ENCODE measurements at places on chromosomes 1 and 21.

DNA sequence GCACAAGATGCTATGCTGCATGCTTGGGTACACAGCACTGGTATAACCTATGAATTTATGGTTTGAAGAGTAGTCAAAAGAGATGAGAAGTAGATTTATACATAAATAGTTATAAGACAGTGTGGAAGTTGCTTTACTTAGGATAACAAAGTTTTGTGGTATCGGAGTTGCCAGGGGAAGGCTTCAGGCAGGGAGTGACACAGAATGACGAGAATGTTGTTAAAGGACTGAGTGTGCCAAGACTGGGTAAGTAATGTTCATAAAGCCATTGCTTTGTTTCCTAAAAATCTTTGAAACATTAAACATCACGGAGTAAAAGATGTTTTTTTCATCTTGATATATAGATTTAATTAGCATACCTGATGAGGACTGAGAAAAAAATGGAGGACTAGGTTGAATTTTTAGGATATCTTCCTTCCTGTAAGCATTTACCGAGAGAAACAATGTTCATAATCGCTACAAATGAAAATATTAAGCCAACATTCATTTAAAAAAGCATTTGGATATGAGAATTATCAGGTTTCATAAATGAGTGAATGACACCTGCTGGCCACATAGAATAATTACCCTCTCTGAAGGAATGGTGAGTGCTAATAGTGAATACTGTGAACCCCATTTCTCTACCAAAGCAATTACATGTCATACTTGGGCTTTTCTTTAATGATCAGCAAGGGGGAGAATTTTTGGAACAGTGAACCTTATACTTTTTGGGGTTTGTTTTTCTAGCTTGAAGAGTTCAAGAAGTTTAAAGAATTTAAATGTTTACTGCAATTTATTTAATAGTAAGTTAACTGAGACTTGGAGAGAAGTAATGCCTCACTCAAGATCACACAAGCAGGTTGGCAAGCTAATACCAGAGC is 28.4 kb downstream of the EXTL2 start:
- DNase-seq, result no peak

DNA sequence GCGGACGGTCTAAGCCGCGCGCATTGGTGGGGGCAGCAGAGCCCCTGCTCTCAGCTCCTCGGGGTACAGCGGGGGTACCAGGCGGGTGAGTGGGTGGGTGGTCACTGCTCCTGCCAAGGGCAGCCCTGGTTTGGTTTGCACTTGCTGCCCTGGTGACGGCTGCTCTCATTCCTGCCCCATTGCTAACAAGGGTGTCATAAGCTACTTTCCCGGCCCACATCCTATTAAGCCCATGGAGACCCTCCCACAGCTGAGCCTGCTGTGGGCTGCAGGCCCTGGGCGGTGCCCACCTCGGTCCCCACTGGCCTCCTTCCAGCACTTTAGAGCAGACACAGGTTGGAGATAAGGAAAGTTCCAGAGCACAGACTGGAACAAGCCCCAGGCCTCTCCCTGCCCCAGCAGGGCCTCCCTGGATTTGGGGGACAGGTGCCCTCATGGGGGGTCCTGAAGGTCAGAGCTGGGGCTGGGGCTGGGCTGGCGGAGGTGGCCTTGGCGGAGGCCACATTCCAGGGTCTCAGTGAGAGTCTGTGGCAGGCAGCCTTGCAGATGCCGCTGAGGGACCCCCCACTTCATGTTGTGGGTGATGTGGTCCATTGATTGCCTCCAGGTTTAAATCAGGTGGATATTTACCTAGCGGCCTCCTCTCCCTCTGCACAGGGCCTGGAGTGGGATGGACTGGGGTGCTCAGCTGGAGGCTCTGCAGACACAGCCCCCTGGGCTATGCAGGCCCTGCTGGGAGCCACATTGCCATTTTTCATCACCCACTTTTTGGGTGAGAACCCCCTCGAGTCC is 27.0 kb downstream of the COL18A1 start:
- DNase-seq, result no peak

- DNase-seq, result no peak
Observed at GRCh38 chr1:104780470-104781078, 1030.9 kb downstream of the AMY1C start.

- no peak for DNase-seq
Observed at GRCh38 chr1:247936415-247936814, 11.7 kb downstream of the OR2AJ1 start.

DNA sequence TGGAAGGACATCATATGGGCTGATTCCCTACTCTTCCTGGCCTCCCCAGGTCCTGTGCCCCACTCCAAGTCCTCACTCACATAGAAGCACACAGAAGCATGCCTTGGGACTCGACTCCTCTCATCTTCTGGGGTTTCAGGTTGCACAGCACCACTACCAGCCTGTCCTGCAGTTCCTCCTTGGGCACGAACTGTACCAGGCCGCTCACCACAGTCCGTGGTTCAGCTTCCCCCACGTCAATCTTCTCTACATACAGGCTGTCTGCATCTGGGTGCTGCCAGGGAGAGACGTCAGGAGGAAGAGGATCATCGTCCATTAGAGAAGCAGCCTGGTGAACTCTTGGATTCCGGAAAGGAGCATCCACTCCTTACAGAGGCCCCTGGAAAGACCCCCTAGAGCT is 37.2 kb downstream of the YARS1 start:
- DNase-seq, result no peak

DNA sequence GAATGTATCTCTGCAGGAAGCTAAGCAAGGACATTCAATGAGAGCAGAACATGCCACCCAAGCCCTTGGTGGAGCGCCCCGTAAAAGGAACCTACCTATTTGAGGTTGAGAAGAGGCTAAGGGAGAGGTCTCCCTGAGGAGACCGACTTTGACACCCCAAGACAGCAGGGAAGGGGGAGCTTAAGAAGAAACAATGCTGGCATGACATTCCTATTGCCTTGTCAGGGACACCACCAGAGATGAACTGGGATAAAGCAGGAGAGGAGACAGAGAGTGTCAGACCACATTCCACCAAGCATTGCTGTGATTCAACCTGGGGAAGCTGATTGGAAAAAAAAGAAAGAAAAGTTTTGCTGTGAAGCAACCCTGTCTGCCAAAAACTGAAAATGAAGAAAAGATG is 13.3 kb upstream of the S100A2 start:
- no peak for DNase-seq

DNA sequence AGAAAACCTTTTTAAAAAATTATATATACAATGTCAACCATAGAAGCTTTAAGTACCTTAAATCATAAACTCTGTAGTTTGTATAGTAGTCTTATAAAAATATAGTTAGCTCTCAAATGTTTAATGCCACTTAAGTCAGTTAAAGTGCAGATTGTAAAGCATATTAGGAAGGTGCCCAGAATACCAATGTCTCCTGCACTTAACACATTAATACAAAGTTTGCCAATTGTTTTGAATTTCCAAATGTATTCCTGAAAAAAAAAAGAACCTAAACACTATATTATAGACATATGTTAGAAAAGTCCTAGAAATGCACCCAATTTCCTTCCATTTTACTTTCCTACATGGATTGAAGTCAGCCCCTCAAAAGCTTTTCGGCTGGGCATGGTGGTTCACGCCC is 12.1 kb downstream of the F3 start:
- no peak for DNase-seq

DNA sequence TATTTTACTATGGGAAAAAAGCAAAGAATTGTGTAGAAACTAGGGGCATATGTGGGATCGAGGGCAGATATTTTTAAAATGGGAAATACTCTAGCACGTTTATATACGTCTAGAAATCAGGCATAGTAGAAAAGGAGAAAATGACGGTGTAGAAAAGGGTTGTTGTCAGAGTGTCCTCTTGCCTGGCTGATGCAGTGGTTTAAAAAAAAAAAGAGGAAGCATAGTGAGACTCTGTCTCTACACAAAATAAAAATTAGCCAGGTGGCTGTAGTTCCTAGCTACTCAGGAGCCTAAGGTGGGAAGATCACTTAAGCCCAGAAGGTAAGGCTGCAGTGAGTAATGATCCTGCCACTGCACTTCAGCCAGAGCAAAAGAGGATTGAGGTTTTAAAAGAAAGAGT is 64.7 kb upstream of the LRRC7 start:
- no peak for DNase-seq

DNA sequence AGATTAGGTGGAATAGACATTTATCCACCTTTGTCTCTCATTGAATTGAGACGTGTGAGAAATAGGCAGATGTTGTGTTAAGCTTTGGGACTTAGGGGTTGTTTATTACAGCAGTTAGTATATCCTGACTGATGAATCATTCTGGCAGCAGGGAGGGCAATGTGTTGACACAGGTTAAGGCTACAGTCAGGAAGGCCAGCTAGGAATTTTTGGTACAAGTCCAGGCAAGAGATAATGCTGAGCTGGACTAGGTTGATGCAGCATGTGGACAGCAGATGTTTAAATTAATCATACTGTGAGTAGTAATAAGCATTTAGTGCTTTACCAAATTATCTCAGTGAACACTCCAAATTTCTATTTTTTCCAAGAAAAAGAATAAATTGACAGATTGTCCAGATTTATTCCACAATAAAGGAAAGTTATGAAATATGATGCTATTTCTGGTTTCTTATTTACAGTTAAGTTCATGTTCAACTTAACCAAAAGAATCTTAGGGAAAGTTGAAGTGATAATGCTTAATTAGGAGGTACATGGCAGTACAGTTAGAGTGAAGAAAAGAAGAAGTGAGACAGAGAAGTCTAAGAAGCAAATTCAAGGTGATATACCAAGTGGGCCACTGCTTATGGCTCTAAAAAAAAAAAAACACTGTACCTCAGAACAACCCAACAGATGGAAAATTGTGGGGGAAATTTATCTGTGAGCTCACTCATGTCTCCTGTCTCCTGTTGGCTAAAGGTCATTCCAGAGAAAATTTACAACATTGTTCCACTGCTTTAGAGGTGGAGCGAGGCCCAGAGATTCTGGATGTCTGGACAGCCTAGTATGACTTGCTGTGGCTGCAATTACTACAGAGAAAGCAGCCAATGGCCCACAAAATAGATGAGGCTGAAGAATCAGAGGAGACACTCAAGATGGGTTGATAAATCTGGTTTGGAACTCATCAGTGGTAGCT is 102.7 kb upstream of the C21orf91 start:
- no peak for DNase-seq

GRCh38 chr1:15543589-15544568 is 17.2 kb downstream of the DNAJC16 start:
- no peak for DNase-seq

GRCh38 chr1:81679942-81680341 is 120.8 kb upstream of the ADGRL2 start:
- no peak for DNase-seq

DNA sequence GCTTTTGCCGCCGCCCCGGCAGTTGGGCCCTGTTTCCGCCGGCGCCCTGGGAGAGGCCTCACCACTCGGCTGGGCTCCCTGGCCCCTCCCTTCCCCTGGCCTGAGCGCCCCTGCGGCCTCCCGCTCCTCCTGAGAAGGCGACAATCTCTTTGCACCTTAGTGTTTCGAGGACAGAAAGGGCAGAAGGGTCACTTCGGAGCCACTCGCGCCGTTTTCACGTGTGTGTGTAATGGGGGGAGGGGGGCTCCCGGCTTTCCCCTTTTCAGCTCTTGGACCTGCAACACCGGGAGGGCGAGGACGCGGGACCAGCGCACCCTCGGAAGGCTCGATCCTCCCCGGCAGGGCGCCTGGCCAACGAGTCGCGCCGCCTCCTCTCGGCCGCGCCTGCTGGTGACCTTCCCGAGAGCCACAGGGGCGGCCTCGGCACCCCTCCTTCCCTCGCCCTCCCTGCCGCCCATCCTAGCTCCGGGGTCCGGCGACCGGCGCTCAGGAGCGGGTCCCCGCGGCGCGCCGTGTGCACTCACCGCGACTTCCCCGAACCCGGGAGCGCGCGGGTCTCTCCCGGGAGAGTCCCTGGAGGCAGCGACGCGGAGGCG is 432 bp upstream of the SIM2 start:
- DNase-seq, result no peak

- DNase-seq, result no peak
Observed at GRCh38 chr1:156112276-156113137, 2.0 kb upstream of the LMNA start.

DNA sequence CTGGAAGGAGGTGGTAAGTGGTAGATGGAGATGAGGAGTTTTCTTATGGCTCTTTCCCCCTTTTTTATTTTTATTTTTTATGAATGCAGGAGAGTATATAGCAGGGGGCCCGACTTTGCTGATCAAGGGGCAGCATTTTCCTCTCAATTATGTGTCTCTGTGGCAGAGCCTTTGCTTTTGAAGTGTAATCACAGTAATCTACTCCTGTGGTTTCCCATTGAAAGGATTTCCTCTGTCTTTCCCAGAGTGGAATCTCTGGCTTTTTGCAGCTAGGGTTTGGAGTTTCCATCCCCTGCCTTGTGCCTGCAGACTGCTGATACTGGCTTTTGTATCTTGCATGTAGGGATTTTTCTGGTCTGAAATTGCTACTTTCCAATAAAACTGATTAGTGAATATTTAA is 29.1 kb downstream of the ARID1A start:
- DNase-seq, result no peak

- no peak for DNase-seq
Observed at GRCh38 chr1:153550827-153551500, 1.9 kb upstream of the S100A3 start.

- no peak for DNase-seq
Observed at GRCh38 chr1:24897263-24898151, 32.6 kb downstream of the RUNX3 start.

- DNase-seq, result no peak
Observed at GRCh38 chr1:223765719-223766340, 53.5 kb downstream of the CAPN2 start.

- no peak for DNase-seq
Observed at GRCh38 chr1:22687191-22687590, 23.4 kb upstream of the EPHB2 start.

GRCh38 chr21:23955135-23955843 is 1652.0 kb downstream of the MRPL39 start:
- DNase-seq, result no peak

- peak; percentile 21 for DNase-seq
Observed at GRCh38 chr21:33266050-33266788, at the start of gene IL10RB. Gene IL10RB (plus strand): TSS chr21:33266367. CDS start chr21:33266466, 99 bp downstream.

DNA sequence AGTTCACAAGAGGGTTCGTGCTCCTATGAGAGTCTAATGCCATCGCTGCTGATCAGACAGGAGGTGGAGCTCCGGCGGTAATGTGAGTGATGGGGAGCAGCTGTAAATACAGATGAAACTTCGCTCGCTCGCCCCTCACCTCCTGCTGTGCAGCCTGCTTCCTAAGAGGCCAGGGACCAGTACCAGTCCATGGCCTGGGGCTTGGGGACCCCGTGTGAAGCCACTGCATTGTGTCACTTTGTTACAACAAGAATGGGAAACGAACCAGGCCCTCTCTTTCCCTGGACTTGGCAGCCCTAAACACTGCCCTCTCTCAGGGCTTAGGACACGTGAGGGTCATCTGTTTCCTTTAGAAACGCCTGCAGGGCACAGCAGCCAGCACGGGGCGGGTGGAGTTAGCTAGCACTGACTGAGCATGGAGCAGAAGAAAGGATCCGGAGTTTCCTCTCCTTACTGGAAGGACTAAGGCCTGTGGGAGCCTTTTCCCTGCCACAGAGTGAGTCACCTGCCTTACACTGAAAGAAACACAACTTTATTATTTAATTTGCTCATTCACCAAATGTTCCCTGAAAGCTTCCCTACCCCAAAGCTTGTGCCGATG is 185.2 kb upstream of the TMEM51 start:
- peak; percentile 48 for DNase-seq

Data from GOT3 (cell line).